ENCODE measurements at places on chromosomes 4 and X.

DNA sequence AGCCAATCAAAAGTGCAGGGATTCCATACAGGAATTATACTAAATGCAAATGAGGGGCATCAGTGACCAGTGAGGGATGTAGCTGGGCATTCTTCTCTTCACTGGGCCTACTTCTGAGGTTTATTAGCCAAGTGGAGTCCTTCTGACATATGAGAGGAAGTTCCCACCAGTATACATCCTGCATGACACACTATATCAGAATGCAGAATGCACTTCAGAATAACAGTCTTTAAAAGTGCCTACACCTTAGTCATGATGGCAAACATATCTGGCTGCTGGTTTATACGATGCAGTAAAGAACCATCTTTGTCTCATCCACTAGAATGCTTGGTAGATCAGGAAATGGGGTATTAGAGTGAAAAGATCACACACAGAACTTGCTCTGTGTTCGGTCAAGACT, 180.3 kb upstream of the PPARGC1A start:
- DNase-seq: peak; percentile 82

DNA sequence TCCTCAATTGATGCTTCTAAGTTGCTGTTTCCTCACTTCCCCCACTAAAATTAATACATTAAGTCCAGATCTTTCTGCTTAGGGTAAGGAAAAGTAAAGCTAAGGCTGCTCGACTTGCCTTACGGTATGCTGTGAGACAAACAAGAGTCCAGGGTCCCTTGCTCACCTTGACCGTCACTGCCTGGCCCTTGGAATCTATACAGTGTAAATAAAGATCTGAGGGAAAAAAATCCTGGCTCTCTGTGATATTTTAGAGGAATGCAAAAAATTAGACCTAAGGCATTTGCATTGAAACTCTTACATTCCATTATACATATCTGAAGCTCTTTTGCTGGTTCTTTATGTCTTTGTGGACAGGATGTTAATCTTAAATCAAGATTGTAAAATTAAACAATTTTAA, 129.6 kb upstream of the HCCS start:
- no peak for DNase-seq

GRCh38 chr4:52665592-52665991, 6.5 kb upstream of the USP46 start:
- DNase-seq: peak; percentile 9

GRCh38 chr4:137283737-137284136, 248.6 kb downstream of the PCDH18 start:
- DNase-seq: no peak

GRCh38 chr4:179398414-179398813, 1956.2 kb upstream of the AGA start:
- no peak for DNase-seq

- no peak for DNase-seq
Measured at GRCh38 chr4:36523182-36523581, 241.8 kb downstream of the DTHD1 start.

DNA sequence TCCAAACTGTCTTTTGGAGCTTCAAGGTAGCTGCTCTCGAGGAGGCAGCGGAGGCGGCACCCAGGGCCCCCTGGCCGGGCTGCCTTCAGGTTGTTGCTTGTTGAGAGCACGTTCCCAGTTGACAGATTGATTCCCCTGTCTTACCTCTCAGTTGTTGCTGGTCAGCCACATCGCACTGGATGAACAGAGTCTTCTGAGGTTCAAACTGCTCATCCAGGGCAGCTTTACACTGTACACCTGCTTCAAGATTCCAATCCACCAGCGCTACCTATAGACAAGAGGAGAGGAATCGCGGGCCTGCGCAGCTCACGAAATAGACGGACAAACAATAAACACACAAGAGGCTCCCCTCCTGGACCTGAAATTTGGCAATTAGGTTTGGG, 497 bp downstream of the HPGD start:
- DNase-seq: no peak

- DNase-seq: no peak
Measured at GRCh38 chrX:119177278-119177677, 49.7 kb upstream of the KIAA1210 start.

DNA sequence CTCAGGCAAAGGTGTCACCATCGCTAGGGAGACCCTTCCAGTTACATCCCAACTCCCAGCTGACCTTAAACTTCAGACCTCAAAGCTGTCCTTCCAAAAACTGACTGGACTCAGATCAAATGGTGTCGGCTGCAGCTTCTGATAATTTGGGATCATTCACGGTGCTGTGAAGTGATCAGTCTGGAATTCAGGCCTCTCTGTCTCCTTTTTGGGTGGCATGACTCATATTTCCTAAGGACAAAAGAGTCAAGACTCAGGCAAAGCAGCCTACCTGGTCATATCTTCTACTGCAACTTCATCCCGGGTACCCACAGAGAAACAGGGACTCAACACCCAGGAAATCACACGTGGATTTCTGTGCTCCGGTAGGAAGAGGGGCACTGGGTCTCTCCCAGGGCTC, 87.6 kb downstream of the SORCS2 start:
- DNase-seq: no peak

Data from SW 1271 (cell line).